ENCODE measurements at places on chromosomes 3 and 15.
A peak's percentile ranks its signal among the peaks of the same experiment; 100 is the strongest.

DNA sequence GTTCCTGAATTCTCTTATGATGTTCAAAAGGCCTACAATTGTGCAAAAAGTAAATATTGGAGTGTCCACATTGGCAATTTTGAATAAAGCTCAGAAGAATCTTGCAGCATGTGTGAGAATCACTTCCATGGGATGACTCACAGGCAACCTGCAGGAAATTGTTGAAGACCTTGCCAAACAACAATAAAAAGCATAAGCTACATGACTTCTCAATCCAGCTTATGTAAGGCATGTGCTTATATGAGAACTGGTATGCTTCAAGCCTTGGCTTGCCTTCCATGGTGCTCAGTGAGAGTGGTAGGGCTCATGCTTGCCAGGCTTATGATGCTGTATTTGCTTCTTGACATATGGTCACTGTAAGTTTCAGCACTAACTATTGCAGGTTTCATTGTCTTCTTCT is 18.4 kb upstream of the BCHE start:
- H3K27ac ChIP-seq, result no peak overlapping the region
- H3K4me3 ChIP-seq, result no peak overlapping the region
- DNase-seq, result no peak
- H3K27me3 ChIP-seq, result no peaks in the 10 kb centered on the region

DNA sequence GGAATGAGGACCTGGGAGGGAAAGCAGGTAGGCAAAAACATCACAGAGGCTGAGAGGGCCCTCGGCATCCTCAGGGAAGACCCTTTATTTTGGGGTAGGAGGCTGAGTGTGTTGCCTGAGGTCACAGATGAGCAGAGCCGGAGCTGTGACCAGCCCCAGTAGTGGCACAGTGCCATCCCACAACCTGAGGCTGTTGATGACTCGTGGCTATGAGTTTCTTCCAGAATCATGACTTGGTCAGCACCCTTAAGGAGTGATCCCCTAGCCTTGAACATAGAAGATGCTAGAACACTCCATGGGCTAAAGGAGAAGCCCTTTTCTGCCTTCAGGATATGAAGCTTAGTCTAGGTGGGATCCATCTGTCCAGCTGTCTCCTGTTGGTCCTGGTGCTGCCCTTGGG is 19.5 kb upstream of the CXCR6 start:
- H3K36me3 ChIP-seq, result peaks cover 59% of the 10 kb centered on the region
- no peaks in the 10 kb centered on the region for H3K4me1 ChIP-seq
- no peak overlapping the region for H3K4me3 ChIP-seq
- no peak overlapping the region for H3K27ac ChIP-seq
- peaks cover 8% of the 10 kb centered on the region for H3K27me3 ChIP-seq

- H3K27ac ChIP-seq, result no peak overlapping the region
- H3K27me3 ChIP-seq, result peaks cover 3% of the 10 kb centered on the region
- no peaks in the 10 kb centered on the region for H3K4me1 ChIP-seq
- no peak overlapping the region for H3K4me3 ChIP-seq
- H3K36me3 ChIP-seq, result no peaks in the 10 kb centered on the region
These were observed 20.1 kb downstream of the GASK1A start for GRCh38 chr3:42999212-42999611.

DNA sequence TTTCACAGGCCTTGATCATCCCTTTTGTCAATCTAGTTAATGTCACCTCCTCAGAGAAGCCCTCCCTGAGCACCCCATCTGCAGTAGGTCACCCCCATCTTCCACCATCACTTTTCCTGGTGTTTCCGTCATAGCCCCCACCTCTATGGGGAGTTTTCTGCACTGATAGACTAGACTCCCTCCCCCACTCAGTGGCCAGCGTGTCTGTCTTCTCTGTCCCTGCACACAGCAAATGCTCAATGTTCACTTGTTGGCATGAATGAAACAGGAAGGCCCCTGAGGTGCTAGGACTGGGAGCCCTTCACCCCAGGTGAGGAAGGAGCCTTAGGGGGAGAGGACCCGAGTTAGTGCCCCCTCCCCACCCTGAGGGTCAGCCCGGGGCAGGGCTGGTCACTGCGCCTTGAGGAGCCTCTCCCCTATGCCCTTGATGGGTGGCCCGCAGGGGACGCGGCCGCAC is 15.8 kb upstream of the FANCD2 start:
- H3K27me3 ChIP-seq, result peaks cover 3% of the 10 kb centered on the region
- H3K4me3 ChIP-seq, result peak overlapping the region; percentile 77
- DNase-seq, result no peak
- peaks cover 33% of the 10 kb centered on the region for H3K4me1 ChIP-seq
- no peak overlapping the region for H3K27ac ChIP-seq
- H3K36me3 ChIP-seq, result no peaks in the 10 kb centered on the region
